Putamen (tissue), 1 donor: ENCODE measurements at places on chromosomes 2 and 18.

GRCh38 chr2:190455358-190456095 is 47.4 kb downstream of the MFSD6 start:
- DNase-seq = no peak

DNA sequence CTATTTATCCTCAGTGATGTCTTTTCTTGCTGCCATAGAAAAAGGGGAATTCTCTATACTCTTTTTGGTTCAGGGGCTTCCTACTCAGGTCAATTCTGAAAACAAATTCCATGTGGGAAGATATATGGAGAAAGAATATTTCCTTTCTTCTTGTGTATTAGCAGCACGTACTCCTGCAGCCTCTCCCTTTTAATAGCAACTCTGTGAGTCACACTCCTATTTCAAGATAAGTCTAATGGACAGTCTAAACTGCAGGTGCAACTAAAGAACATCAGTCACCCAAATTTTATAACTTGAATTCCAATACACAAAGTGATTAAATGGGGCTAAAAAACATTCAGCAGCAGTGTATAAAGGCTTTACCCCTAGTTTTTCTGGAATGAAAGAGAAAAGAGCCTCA is 942.2 kb downstream of the CNTNAP5 start:
- no peak for DNase-seq

- no peak for DNase-seq
These were observed 30.7 kb upstream of the IL1R1 start for GRCh38 chr2:102111823-102112222.

GRCh38 chr2:85958731-85959130 is 69.9 kb upstream of the ST3GAL5 start:
- DNase-seq = no peak

GRCh38 chr2:80311304-80311703 is 6.8 kb upstream of the LRRTM1 start:
- DNase-seq = no peak

- no peak for DNase-seq
These were observed 9.0 kb upstream of the GAL3ST2 start for GRCh38 chr2:241767464-241768250.

GRCh38 chr2:162069267-162069903 is 4.6 kb downstream of the DPP4 start:
- no peak for DNase-seq

GRCh38 chr2:161426922-161427663 is 11.0 kb downstream of the TBR1 start:
- DNase-seq = no peak

- no peak for DNase-seq
These were observed 33.6 kb downstream of the TTC32 start for GRCh38 chr2:19868224-19868623.

GRCh38 chr2:1915196-1915595 is 170.9 kb upstream of the PXDN start:
- DNase-seq = no peak

DNA sequence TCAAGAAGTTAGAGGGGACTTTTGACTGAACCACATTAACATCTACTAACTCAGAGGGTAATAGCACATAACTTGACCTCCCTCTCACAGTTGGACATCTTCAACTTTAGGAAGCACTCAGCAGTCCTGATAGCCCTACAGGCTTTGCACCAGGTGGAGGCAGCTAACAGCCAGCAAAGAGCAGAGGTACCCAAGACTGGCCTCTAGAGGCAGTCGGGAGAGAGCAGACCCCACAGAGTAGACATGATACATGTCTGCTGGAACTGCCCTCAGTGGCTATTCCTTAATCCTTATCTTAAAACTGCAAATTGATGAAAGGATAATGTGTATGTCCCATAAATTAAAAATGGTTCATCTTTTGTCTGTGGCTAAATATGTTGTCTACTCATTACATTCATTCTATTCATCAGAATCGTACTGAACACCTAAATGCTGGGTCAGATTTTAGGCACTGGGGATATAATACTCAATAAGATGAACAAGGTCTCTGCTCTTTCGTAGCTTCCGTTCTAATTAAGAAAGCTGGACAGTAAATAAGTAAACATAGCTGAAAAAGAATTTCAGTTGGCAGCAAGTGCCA is 49.8 kb downstream of the CAB39 start:
- DNase-seq = no peak

DNA sequence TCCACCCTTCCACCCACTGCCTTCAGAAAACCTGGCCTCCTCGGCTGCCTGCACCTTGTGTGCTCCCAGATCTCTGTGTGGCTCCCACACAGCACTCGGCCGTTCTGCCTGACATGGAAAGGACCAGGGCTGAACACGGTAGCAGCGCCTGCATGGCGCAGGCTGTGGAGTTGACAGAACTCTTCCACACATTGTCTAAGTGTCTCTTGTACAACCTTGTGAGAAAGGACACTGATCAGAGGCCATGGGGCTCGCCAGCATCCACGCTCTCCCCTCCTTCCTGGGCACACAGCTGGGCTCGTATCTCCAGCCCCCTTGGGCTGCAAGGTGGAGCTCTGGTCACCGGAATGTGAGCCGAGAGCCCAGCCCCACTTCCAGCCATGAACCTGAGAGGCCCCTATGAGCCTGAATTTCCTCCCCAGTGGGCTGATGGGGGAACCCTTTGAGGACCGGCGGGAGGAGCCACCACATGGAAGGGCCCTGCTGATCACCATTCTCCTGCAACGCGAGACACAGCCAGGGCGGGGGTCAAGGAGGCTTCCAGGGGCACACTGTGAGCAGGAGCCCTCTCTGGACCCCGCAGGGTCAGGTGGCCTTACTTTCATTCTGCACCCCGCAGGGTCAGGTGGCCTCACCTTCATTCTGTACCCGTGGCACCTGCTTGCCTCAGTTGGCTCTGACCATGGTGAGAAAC is 314.2 kb upstream of the MYT1L start:
- DNase-seq = no peak

- DNase-seq = peak; percentile 49
These were observed 10.7 kb downstream of the MFF start for GRCh38 chr2:227335713-227336112.

GRCh38 chr2:9201185-9201891 is 5.3 kb upstream of the ASAP2 start:
- DNase-seq = no peak

DNA sequence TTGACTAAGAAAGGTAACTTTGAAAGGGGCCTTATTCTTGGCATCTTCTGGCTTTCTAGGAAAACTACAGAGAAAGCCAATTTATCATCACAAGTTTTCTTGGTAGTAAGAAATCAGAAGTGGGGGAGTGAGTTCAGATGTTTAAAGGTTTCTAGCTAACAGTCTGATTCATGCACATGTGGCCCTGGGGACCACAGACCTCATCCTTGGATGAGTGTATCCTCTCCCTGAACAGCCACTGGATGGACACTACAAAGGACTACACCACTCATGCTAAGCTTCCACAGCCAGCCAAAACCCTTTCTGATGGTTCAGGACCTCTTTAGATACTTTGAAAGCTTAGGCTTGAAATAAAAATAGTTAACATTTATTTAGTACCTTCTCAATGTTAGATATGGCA is 218.3 kb upstream of the STK17B start:
- no peak for DNase-seq

GRCh38 chr2:168064011-168064998 is 183.1 kb downstream of the STK39 start:
- DNase-seq = no peak

- no peak for DNase-seq
These were observed 2.2 kb upstream of the GYPC start for GRCh38 chr2:126653761-126654160.

- no peak for DNase-seq
These were observed 68.1 kb downstream of the DNAJC10 start for GRCh38 chr2:182784058-182784706.

- no peak for DNase-seq
These were observed 91.2 kb downstream of the LIPG start for GRCh38 chr18:49652881-49653724.

DNA sequence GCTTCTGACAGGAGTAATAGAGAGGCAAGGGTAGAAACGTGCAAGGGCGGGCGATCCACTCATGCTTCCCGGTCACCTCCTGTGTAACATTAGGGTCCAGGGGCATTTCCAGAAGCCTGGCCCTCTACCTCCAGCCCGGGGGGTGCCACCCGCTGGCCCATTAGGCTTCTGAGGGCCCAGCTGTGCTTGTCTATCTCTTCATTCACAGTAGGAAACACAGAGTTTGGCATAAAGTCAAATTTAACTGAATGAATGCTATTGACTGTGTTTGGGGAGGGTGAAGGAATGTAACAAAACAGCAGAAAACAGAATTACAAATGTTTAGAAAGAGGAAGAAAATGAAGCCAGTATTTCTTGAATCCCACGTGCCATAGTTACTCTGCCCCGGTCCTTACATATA is 112.4 kb upstream of the SLC66A3 start:
- DNase-seq = no peak

DNA sequence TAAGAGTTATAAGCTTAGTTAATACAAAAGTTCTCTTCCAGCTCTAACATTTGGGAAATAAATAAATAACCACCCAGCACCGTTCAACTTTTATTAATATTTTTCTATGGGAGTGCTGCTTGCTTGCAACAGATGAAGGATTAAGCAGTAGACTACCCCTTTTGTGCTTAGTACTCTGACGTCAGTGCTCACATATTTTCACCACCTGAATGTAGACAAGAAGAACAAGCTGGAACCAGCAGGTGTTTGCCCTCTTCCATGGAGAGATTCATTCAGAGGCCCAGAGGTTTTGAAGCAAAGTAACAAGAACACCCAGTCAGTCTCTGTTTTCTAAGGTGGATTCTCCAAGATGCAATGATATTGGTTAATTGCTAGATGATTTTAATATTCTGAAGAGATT is 307.1 kb upstream of the PIK3C3 start:
- DNase-seq = no peak

DNA sequence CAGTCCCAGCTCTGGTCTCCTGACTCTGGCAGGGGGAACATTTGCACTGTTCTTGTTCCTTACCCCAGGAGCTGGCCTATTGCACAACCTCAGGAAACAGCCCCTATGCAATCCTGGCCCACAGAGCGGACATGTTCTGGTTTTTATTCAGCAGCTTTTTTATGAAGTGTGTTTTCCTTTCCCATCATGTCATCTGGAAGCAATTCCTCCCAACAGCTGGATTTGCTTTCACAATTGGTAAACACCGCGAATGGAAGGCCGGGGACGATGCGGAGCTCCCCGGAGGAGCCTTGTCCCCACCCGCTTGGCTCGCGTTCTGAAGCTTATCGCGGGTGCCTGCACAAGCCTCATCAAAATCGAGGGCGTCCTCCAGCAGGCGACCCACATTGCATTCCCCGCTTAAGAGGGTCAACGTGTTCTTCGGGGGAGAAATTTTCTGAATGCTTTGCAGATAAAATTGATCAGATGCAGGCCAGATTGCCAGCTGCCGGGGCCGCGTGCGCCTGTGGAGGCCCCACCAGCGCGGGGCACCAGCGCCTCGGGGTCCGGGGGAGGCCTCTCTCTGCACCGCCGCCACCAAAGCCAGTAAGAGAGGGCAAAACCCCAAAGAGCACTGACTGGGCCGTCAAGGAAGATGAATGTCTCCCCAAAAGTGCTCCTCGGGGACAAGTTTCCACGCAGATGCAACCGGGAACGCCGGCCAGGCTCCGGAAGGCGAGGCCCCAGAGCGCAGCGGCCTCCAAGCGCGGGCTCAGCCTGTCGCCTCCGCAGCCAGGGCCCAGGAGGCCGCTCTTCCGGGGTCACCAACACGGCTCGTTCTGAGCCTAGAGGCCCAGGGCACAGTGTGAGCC is 60.3 kb upstream of the SP3 start:
- no peak for DNase-seq

DNA sequence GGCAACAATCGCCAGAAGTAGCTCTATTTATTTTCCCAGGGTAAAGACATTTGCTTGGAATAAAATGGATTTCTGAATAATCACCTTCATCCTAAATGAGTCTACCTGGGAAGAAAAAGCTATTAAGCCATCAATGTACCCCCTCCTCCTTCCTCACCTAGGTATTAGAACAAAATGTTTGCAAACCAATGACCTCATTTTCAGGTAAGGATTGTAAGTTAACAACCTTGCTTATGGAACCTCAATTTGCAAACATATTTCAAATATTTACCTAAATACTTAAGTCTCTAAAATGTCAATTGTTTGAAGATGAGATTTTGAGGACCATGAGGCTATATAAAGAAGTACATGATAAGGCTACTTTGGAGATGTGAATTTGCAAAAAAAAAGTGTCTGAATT is 43.9 kb downstream of the CAVIN2 start:
- DNase-seq = no peak

- DNase-seq = no peak
These were observed 3.9 kb upstream of the TTC39C start for GRCh38 chr18:24010673-24011072.

DNA sequence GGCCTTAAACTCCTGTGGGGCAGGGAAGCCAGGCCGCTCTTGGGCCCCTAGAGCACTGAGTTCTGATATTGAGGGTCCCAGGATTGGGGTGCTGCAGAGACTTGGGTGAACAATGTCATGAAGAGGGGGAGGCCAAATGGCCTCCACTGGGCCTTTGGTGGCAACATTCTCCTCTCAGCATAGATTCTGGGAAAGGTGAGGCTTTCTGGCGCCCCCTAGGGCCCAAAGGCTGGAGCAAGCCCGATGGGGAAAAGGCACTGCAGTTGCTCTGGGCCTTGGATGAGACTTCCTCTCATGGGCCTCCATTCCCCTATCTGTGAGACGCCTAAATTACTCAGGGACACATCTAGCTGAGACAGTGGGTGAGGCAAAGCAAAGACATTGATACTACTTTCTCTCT is 84.8 kb downstream of the ACAA2 start:
- no peak for DNase-seq

DNA sequence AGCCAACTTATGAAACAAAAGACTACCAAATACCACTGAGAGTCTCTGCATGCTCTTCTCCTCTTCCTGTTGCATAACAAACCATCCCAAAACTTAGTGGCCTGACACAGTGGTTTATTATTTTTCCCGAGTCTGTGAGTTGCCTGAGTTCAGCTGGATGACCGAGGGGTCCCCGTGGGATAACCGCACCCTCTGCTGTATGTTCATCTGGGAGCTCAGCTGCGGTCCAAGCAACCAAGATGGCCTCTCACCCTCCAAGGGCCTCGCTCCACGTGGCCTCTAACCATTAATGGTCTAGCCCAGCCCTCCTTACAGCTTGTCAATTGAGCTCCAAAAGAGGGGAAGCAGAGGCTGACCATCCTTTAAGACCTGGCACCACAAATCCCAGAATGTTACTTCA is 17.1 kb downstream of the ITM2C start:
- DNase-seq = no peak

- no peak for DNase-seq
These were observed 14.5 kb upstream of the DRC1 start for GRCh38 chr2:26387189-26387588.

GRCh38 chr2:105541189-105542050 is 142.6 kb upstream of the FHL2 start:
- no peak for DNase-seq

DNA sequence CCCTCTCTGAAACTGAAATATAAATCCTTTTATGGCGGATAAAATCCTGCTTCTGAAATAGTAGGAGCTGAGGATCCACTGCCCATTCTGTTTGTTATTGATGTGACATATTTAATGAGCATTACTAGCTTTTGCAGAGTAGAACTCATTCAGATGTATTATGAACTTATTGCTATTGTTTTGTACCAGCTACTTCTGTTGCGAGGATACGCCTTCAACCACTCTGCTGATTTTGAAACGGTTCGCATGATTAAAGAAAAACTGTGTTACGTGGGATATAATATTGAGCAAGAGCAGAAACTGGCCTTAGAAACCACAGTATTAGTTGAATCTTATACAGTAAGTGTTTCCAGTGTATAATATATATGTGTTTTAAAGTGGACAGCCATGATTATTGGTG is 27.7 kb downstream of the ACTR2 start:
- DNase-seq = no peak
